ENCODE measurements at places on chromosomes 6 and 20.
A peak's percentile ranks its signal among the peaks of the same experiment; 100 is the strongest.

DNA sequence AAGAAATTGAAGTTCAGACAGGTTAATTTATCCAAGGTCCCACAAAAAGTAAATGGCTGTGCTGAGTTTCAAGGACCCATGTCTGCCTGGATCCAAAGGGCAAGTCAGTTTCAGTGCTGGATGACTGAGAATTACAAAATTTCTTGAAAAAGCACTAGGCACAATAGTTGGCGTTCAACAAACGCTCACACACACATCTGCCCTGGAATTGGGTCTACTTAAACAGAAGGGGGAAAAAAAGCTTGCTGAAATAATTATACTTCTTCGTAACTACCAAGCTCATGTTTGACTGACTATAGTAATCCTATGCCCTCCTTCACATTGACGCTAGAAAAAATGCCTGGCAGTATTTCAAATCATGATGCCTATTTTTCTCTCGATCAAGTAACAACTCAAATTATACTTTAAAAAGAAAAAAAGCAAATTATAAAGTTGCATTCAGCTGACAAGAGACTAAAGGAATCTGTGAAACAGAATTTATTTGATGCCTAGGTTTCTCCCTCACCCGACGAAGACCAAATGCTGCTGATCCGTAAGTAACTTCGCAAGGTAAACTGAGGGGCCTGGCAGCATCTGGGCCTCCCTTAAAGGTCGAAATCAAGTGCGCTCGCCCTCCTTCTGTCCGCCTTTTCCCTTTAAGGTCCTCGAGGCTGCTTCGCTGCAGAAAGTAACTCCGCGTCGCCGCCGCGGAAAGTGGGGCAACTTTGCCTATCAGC is 650 bp upstream of the CD2AP start:
- no peaks in the 10 kb centered on the region for H3K4me1 ChIP-seq
- H3K4me3 ChIP-seq: peak overlapping the region; percentile 91
- DNase-seq: no peak
- no peaks in the 10 kb centered on the region for H3K27me3 ChIP-seq
- no peaks in the 10 kb centered on the region for H3K36me3 ChIP-seq

DNA sequence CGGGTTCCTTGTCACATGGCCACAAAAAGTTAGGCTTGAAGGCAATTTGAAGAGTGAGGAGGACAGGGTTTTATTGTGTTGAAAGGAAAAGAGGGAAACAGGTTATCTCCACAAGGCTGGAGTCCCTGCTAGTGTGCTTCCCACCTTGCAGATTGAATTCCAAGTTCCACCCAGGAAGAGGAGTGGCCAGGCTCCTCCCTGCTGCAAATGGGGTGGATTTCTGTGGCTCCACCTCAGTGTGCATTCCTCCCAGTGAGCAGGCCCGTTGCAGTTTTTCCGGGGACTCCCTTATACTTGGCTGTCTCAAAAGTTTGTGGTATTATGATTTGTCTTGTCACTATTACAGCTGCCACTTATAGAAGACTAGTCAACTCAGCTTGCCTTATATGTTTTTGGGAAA is 281.8 kb upstream of the PLCB4 start:
- no peaks in the 10 kb centered on the region for H3K4me1 ChIP-seq
- no peak for DNase-seq
- no peaks in the 10 kb centered on the region for H3K27me3 ChIP-seq
- H3K27ac ChIP-seq: no peak overlapping the region

DNA sequence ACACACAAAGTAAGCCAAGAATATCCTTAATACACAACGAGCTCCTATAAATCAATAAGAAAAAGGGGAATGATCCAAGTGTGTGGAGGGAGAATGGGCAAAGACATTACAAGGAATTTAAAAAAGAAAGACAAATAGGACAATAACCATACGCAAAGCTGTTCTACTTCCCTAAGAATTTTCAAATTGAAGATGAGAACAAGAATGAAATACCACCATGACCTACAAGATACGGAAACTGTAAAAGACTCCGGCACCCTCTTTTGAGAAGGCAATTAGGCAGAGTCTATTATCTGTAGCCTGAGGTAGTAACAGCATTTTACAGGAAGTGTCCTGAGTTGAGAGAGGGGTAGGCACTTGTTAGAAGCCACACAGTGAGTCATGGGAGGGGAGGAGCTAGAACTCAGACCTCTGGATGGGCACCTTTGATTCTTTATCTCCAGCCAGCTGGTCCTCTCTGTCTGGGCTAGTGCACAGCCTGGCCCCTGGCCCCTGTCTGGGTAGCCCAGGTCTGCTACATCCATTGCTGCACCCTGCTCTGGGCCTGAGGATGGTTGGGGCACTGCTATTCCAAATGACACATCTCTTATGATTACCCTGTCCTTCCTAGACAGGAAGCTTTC is 15.3 kb downstream of the RSPO4 start:
- no peaks in the 10 kb centered on the region for H3K27me3 ChIP-seq
- no peaks in the 10 kb centered on the region for H3K36me3 ChIP-seq
- no peaks in the 10 kb centered on the region for H3K4me1 ChIP-seq

DNA sequence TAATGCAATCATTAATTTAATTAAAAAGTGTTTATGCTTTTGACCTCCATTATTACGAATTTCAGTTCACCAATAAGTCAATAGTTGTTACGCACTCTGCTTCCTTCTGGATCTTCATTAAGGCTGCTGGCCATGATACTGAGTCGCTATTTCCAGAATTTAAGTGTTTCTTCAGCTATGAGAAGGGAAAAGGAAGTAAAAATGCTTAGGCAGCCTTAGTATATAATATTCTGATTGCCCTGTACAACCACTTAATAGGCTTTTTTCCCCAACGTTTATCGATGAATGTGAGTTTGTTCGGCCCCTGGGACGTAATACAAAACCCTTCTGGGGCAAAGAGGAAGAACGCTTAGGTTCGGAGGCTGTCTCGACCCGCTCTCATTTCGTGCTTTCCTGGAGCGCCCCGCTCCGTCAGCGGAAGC is 644 bp downstream of the OARD1 start:
- no peaks in the 10 kb centered on the region for H3K27me3 ChIP-seq
- peak overlapping the region; percentile 96 for H3K27ac ChIP-seq
- peaks cover 20% of the 10 kb centered on the region for H3K36me3 ChIP-seq
- H3K4me1 ChIP-seq: 0 out of 2 replicates have a peak, but pooled peaks cover 2% of the 10 kb centered on the region

DNA sequence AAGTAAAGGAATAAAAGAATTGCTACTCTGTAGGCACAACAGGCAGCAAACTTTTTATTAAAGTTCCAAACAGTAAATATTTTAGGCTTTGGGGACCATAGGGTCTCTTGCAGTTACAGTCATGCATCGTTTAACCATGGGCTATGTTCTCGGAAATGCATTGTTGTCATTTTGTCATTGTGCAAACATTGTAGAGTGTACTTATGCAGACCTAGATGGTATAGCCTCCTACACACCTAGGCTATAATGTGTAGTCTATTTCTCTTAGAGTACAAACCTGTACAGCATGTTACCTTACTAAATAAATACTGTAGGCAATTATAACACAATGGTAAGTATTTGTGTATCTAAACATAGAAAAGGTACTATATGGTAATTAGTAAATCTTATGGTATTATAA is 54.7 kb downstream of the CDS2 start:
- H3K4me3 ChIP-seq: no peak overlapping the region
- H3K27me3 ChIP-seq: no peaks in the 10 kb centered on the region
- H3K27ac ChIP-seq: no peak overlapping the region
- H3K36me3 ChIP-seq: peaks cover 3% of the 10 kb centered on the region
- peaks cover 4% of the 10 kb centered on the region for H3K4me1 ChIP-seq

GRCh38 chr6:18211338-18211737 is 53.0 kb downstream of the DEK start:
- H3K4me3 ChIP-seq: no peak overlapping the region
- H3K36me3 ChIP-seq: no peaks in the 10 kb centered on the region
- no peaks in the 10 kb centered on the region for H3K27me3 ChIP-seq
- DNase-seq: peak; percentile 23

GRCh38 chr6:97174471-97174870 is 108.5 kb downstream of the MMS22L start:
- H3K4me1 ChIP-seq: no peaks in the 10 kb centered on the region
- peaks cover 28% of the 10 kb centered on the region for H3K36me3 ChIP-seq
- no peaks in the 10 kb centered on the region for H3K27me3 ChIP-seq
- DNase-seq: no peak
- H3K27ac ChIP-seq: no peak overlapping the region

- H3K4me3 ChIP-seq: peak overlapping the region; percentile 69
- no peaks in the 10 kb centered on the region for H3K27me3 ChIP-seq
- no peak overlapping the region for H3K27ac ChIP-seq
- no peaks in the 10 kb centered on the region for H3K36me3 ChIP-seq
- H3K4me1 ChIP-seq: peaks cover 8% of the 10 kb centered on the region
Measured at GRCh38 chr6:156687789-156688619, 89.2 kb upstream of the ARID1B start.

DNA sequence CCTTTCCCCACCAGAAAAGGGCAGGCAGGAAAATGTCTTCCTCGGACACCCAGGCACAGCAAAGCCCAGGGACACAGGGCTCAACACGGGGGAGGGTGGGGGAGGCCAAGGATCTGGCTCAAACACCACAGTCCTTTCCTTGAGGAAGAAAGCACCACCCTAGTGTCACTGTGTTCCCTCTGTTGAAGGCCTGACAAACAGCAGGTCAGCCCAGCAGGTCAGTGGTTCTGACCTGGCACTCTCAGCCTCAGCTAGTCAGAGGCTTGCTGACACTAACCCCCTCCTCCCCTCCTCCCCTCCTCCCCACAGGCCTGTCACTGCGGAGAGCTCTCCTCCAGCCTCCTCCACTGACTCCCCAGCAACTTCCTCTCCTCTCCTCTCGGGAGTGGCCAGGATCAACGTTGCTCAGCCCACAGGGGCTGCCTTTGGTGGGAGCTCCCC is 239.6 kb downstream of the LRFN2 start:
- peak; percentile 55 for DNase-seq
- H3K27me3 ChIP-seq: no peaks in the 10 kb centered on the region
- no peak overlapping the region for H3K27ac ChIP-seq
- H3K4me3 ChIP-seq: no peak overlapping the region

DNA sequence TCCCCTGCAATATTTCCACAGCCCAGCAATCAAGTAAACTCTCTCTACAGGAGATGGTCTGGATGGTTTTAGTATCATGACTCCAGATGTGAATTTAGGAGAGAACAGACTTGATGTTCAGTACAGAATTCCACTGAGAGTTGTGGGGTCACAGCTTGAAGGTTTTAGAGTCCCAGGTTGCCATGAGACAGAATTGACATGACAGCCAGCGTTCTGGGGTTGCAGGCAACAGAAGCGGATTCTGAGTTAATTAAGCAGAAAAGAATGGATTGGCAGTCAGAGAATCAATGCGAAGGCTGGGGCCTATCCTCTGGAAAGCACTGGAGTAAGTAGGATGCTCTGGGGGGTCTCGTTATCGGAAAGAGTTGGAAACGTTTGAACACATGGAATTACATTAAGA is 2.4 kb upstream of the KIAA1755 start:
- no peak for DNase-seq
- H3K27me3 ChIP-seq: peaks cover 3% of the 10 kb centered on the region
- no peak overlapping the region for H3K4me3 ChIP-seq
- H3K27ac ChIP-seq: no peak overlapping the region
- H3K4me1 ChIP-seq: no peaks in the 10 kb centered on the region
- no peaks in the 10 kb centered on the region for H3K36me3 ChIP-seq

DNA sequence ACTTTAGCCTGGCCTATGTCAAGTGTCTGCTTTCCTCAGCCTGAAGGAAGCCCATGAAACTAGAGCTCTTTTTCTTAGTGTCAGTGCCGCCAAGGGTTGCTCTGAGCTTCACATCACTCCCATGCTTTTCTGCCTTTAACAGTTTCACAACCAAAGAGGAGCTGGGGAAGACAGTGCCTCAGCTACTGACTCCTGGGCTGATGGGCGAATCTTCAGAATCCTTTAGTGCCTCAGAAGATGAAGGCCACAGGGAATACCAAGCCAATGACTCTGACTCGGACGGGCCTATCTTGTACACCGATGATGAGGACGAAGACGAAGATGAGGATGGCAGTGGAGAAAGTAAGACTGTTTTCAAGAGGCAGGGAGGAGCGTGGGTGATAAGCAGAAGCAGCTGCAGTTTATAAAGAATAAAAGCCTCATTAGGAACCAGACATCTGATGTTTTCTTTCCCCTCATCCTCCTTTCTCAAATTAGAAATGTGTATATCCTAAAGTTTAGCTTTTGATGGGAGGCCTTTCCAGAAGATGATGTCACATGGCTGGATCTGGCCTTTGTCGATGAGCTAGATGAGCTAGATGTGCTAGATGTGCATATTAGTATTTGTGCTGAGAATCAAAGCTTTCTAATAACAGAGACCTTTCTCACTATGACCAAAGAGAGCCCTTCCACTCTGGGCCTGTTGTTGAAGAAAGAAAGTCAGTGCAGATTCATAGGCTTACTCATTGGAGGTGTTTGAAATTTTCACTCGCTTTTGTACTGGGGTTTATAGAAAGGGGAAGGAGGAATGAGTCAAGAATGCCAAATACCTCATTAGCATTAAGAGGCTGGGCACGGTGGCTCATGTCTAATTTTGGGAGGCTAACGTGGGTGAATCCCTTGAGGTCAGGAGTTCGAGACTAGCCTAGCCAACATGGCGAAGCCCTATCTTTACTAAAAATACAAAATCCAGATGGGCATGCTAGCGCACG is 70.7 kb upstream of the LTV1 start:
- H3K27me3 ChIP-seq: no peaks in the 10 kb centered on the region
- peaks cover 36% of the 10 kb centered on the region for H3K36me3 ChIP-seq
- H3K4me1 ChIP-seq: no peaks in the 10 kb centered on the region
- no peak overlapping the region for H3K27ac ChIP-seq
- DNase-seq: no peak
- H3K4me3 ChIP-seq: no peak overlapping the region

DNA sequence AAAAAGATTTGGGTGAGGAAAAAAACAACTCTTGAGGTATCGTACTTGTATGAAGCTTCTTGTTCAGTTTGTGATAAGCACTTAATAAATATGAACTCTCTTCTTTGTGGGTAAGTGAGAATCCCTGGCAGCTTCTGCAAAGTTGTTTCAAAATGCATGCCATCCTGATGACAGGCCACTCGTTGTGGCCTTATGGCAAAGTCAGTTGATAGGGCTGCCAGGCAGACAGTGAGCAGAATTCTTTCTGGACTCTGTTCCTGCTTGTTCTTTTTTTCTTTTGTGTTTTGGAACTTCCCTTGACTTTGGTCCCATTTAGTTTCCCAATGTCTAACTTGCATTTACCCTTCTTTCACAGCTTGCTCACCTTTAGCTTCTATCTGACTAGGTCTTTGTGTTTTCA is 983.5 kb upstream of the FLRT3 start:
- no peak overlapping the region for H3K4me3 ChIP-seq
- no peaks in the 10 kb centered on the region for H3K36me3 ChIP-seq
- no peaks in the 10 kb centered on the region for H3K4me1 ChIP-seq
- no peaks in the 10 kb centered on the region for H3K27me3 ChIP-seq
